ENCODE measurements at places on chromosomes 7 and 10.

DNA sequence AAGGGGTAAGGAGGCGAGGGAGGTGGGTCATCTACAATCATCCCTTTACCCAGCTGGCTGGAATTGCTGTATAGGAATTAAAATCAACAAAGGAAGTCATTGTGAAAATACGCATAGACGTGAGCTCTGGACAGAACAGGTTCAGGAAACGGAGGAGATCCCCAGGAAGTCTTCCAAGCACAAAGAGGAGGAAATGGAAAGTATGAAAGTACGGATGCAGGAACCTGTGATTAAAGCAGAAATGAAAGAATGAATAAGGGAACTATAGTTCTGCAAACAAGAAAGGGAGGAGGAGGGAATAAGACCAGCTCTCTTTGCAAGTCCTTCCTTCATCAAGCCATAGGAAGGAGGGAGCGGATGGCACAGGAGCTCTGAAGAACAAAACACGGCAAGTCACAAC is 61.8 kb downstream of the PYROXD2 start:
- no peak for DNase-seq

- DNase-seq, result no peak
Measured at GRCh38 chr7:117072620-117073118, 119.4 kb downstream of the ST7 start.

GRCh38 chr10:50577681-50578350 is 45.9 kb downstream of the SGMS1 start:
- no peak for DNase-seq

DNA sequence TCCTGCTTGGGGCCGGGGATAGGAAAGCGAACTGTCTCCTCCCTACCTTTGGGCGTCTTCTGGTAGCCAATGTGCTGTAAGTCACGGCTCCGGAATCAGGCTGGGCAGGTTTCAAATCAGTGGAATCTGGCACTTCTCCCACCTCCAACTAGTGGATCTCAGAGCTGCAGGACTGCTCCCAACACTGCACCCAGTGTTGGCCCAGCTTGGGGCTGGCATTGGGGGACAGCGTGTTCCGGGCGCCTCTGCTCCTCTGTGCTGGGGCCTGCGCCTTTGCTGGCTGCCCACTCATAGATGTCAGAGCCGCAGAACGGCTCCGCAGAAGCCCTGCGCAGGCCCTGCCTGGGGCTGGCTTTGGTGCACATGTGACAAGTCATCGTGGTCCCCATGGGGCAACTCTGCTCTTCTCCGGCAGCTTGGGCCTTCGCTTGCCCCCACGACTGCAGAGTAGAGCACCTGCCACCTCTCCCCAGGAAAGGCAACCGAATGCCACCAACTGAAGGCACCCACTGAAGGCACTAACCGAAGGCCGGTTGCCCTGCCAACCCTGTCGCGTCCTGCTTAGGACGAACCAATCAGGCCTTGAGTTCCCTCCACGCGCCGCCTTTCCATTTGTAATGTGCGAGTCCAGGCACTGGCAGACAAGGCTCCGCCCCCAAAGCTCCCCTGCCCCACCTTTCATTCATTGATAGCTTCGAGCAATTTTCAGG is 85.5 kb upstream of the ABI1 start:
- no peak for DNase-seq

- DNase-seq, result no peak
Measured at GRCh38 chr10:119863951-119864565, 8.6 kb downstream of the MCMBP start.

GRCh38 chr7:90701771-90702170 is 105.7 kb downstream of the CDK14 start:
- DNase-seq, result no peak

GRCh38 chr10:75431180-75432111 is at the start of gene LRMDA:
Gene LRMDA (plus strand): TSS chr10:75431624.
- no peak for DNase-seq

- peak; percentile 7 for DNase-seq
Measured at GRCh38 chr7:18320971-18321567, 174.5 kb upstream of the HDAC9 start.

DNA sequence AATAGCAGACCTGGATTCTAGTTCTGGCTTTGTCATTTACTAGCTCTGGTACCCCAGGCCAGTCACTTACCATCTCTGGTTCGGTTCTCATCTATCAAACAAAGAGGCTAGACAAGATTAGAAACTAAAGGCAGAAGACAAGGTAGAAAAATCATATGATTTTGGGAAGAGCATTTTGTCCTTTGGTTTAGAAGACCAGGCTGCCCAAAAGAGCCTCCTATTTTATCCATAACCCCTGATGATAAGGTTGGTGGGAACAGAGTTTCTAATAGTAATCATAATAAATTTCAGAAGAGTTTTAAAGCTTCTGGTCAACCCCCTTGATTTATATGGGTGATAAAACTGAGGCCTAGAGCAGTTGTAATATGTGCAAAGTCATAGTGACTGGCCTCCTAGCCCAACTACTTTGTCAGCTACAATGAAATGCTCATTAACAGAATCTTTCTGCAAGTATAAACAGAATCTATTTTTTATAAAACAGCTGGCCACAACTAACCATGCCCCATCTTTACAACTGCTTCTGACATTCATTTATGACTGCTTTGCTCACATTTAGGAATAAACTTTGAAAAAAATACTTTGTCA is 23.4 kb downstream of the COX15 start:
- no peak for DNase-seq

DNA sequence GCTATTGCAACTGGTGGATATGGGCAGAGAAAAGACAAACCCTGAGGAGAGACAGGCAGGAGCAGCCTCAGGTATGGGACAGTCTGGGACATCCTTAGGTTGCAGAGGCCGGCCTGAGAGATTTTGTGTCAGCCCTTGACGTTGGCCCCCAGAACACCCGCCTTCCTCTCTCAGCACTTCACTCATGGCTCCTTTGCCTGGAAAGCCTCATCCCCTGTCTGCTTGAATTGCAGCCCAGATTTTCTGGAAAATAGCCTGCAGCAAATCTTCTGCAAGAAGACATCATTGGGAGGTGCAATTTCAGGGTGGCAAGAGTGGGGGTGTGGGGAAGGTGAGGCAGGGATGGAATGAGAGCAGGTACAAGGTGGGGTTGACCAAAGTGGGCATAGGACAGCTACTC is 2.2 kb upstream of the FRMD4A start:
- no peak for DNase-seq

DNA sequence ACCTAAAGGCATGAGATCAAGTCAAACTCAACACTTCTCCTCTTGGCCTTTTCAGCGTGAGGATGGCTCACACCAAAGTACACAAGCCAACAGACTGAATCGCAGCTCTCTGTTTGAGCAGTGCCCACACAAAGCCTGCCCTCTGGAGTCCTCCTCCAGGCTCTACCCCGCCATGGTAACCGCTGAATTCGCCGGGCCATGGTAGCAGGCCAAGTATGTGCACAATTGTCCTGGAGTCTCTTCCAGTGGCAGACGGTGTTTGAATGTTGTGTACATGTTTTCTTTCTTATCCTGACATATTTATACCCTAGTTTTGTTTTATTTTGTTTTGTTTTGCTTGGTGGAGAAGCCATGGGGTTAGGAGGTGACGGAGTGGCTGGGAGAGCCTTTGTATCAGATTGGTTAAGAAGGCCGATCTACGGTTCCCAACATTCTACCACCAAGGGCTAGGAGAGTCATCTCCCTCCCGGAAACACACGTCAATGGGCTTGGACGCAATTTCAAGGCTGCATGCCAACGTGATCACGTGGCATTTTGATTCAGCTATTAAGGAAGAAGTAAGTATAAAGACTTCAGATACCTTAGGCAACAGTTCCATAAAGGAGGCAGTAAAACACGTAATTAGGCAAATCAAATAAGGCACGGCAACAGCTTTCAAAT is 12.1 kb upstream of the SHH start:
- no peak for DNase-seq

DNA sequence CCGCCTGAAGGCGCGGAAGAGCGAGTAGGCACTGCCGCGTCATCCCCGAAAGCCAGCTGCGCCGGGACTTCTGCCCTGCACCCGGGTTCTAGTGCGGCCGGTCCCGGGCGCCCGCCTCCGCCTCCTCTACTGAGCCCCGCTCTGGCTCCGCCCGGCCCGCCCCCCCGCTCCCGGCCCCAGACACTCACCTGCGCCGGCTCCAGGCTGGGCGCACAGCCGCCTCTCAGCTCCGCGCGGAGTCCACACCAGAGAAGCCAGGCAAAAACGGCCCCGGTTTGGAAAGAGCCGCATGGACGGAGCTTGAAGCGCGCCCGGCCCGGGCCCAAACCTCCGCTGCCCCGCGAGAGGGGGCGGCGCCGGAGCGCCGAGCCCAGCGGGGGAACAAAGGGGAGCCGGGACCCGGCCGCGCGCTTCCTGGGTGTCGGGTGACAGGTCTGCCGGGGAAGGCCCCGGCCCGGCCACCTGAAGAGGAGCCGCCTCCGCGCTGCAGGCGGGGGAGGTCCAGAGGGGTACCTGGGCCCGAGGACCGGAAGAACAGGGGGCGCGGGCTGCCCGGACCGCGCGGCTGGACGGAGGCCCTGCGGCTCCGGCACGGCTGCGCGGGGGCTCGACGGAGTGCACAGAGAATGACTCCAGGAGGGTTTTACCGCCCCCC is 168.2 kb downstream of the NRF1 start:
- peak; percentile 32 for DNase-seq

DNA sequence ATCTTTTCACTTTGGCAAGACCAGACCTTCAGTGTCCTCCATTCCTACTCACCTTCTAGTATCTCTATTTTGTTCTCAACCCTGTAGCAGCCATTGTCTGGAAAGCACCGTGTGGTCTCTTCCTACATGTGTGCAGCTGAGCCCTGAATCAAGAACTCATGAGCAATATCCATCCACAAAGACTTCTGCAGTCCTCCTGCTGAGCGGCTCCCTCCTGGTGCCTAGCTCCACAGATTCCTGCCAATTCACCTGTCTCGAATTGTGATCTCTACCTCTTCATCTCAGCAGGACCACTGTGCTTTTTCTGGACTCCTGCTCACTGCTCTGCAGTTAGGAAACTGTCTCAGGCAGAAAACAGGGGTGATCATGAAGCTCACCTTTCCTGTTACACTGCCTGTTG is 118.8 kb downstream of the RELN start:
- DNase-seq, result no peak

- DNase-seq, result no peak
Measured at GRCh38 chr7:123440101-123440548, 94.3 kb downstream of the IQUB start.

DNA sequence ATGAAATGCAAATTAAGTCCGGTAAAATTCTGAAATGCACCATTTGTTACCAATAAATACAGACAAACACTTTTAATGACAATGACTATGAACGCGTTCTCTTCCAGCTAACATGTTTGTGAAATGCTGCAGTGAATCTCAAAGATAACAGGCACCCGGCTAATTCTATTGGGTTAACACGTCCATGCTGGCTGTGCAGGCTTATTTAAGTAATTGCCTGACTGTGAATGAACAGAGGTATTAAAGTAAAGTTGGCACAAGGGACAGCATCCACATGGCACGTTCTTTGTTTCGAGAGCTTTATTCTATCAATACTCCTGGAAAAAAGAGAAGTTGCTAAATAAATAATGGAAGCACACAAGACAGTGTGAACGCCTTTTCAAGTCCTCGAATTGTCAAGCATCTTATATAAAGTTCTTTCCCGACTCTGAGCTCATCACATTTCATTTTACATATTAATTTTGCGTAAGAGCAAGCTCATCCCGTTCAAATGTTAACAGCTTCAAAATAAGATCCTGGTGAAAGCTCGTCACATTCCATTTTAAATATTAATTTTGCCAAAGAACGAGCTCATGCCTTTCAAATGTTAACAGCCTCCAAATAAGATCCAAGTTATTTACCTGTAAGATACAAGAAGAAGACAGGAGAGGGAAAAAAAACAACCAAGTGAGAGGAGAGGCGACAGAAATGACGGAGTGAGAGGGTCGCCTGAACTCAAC is 111.3 kb upstream of the RHEB start:
- no peak for DNase-seq

- no peak for DNase-seq
Measured at GRCh38 chr10:52353960-52354394, 39.9 kb downstream of the DKK1 start.

DNA sequence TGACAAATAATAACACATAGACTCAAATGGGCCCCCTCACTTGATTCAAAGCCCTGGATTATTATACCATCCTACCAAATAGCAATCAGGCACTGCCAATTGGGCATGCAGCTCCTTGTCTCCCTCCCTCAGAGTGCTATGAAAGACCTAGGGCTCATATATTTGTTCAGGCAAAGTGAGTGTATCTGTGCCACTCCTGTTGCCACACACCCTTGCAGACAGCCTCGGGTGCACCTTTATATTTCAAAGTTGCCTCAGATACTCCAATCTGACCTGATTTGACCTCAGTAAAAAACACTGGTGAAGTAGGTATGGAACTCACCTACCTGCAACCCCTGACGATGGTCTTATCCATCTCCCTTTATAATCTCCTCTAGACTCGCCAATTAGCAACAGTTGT is 3.0 kb upstream of the NAMPT start:
- DNase-seq, result no peak

DNA sequence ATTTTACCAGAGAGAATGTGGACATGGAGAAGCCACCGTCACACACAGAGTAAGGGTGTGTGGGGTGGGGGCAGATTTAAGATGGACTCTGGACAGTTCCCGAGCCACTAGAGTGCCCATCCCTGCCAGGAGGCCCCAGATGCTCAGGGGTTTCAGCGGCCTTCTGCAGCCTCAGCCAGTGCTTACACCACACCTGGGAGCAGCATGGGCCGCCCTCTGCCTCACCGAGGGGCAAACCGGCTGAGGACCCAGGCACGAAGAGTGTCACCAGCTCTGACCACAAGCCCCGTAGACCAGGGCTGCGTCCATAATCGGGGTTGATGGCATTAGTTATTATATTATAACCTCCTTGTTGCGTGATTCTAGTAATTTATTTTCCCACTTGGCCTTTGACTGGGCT is 6.7 kb upstream of the MNX1 start:
- DNase-seq, result no peak

GRCh38 chr10:34088208-34088794 is 726.8 kb downstream of the PARD3 start:
- no peak for DNase-seq

- DNase-seq, result no peak
Measured at GRCh38 chr10:62861507-62861906, 45.3 kb upstream of the EGR2 start.

- no peak for DNase-seq
Measured at GRCh38 chr10:3339531-3339950, 167.0 kb upstream of the PITRM1 start.

- no peak for DNase-seq
Measured at GRCh38 chr10:63910806-63911205, 389.6 kb downstream of the REEP3 start.

GRCh38 chr7:12670000-12670729 is 17.3 kb upstream of the ARL4A start:
- no peak for DNase-seq

GRCh38 chr7:96729820-96730219 is 20.2 kb upstream of the SEM1 start:
- DNase-seq, result no peak

GRCh38 chr10:133140417-133141143 is 19.4 kb upstream of the KNDC1 start:
- DNase-seq, result no peak
